ENCODE measurements at places on chromosomes 12 and 14.

DNA sequence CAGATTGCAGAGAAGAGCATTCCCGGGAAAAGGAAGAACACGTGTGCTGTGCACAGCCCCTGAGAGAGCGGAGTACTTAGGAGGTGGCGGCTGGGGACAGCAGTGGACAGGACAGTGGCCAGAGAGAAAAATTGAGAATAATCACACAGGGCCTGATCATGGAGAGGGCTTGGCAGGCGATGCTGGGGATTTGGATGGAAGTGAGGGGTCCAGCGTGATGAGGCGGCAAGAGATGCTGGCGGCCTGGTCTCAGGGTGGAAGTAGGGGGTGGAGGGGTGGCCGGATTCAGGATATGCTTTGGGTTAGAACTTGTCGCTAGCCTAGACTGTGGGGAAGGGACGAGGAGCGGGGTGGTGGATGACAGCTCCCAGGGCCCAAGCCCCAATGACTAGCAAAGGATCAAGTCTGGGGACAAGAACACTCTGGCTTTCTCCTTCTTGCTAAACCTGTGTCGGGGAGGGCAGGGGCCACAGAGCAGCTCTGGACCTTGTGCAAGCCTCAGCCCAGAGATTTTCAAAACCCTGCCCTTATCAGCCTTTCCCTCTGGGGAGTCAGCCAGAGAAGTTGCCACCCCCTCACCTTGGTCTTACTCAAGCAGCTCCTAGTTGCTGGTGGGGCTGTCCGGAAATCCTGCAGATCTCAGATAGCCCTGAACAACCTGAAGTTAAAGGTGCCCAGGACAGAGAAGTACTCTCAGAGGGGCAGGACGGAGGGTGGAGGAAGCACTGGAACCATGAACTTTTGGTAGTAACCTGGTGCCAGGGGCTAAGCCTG is 1.3 kb downstream of the HVCN1 start:
- DNase-seq: no peak

DNA sequence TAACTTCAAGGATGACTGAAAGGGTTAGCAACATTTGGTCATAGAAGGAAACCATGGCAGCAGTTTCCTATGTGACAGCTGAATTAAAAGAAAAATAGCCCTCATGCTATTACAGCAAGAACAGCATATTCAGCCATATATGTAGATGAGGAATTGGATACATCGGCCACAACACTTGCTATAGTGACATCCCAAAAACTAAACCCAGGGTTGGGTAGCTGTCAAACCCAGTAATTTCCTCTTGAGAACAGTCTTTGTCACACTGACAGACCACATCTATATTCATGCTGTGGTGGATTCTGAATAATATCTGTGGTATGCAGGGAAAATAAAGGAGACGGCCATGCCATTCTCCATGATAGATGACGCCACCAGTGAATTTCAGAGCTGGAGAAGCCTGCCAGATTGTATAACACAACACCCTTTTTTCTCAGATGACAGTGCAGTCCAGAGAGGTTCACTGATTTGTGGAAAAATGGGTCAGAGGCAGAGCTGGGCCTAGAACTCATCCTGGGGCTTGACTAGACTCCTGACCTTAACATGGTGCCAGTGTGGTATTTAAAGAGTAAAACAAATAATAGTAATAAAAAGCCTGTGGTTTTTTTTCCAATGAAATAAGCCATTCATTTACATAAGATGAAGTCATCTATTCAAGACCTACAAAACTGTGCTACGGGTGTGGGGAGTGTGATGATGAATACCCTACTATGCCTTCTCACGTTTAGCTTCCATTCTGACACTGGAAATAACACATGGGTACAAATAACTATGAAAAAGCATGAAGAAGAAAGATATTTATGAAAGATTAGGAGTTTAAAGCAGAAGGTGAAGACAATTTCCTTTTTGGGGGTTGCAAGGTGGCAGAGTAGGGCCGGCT is 32.3 kb downstream of the EFCAB11 start:
- no peak for DNase-seq

DNA sequence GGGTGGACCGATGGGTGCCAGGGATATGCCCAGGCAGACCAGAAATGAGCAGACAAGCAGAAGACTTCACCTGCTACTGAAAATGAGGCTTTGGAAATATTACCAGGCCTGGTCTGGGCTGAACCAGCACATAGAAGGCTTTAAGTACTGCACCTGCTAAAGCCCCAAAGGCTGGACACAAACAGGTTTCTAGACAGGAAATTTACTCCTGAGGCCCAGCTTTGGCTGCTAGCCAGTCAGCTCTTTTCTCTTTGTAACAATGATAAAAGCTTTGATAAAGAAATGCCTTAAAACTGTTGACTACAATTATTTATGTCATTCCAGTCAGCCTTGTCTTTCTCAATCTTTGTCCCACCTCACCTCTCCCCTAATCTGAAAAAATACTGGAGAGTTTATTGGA is 228.9 kb upstream of the EGLN3 start:
- DNase-seq: no peak

GRCh38 chr12:30700216-30700900 is 4.7 kb upstream of the IPO8 start:
- DNase-seq: no peak

DNA sequence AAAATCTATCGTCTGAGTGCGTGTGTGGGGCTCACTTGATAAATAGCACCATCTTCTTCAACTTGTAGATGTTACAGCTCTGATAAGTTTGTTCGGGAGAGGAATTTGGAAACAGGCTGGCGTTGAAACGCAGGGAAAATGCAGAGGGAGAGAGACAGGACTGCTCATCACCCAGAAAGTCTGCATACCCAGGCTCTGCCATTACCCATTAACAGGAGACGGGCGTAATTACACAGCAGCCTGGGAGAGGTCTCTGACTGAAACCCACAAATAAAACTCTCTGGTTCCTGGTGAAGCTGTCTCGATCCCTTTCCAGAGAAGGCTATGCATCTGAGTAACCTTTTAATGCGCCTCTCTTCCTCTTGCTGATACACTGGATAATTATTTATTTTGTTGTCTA is 547.3 kb downstream of the BCL11B start:
- no peak for DNase-seq

DNA sequence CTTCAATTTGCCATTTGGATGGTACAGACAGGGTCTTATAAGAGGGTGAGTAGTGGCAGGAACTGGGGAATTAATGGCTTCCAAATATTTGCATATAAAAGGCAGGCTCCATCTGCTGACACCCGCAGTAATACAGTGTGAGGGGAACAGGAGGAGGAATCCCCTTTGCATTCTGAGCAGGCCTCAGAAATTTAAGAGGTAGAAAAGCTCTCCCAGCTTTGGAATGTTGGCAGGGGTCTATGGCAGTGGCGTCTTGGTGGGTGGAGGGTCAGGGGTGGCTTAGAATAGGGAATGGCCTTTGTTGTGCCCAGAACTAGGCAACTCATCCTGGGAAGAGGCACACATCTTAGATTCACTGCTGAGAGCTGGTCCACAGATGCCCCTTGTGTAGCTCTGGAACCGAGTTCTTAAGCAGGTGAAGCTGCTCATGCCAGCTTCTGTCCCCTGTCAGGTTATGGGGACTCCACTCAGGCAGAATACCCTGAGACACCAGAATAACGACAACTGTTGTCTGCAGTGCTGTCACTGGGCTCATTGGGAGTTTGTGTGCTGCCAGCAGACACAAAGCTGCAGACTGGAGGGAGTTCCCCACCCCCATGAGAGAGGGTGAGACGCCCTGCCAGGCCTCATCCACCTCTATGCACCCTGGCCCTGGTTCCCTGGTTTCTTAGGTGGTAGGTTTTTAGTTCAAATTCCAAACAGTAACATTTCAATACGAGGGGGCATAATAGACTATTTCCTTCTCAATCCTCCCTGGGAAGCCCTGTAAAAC is 190.2 kb downstream of the MON2 start:
- DNase-seq: no peak

Measured in endothelial cell (in vitro differentiated cells).